ENCODE measurements at places on chromosomes 7 and 10.

- DNase-seq: no peak
These were observed 41.1 kb downstream of the RASGEF1A start for GRCh38 chr10:43225787-43226153.

GRCh38 chr7:42947521-42947920 lies 15.3 kb downstream of the MRPL32 start:
- no peak for DNase-seq

- no peak for DNase-seq
These were observed at the start of gene CALHM1 for GRCh38 chr10:103458720-103459119. Gene CALHM1, minus strand, starts transcription at chr10:103458900. Its CDS starts 149 bp downstream, at chr10:103458751.

DNA sequence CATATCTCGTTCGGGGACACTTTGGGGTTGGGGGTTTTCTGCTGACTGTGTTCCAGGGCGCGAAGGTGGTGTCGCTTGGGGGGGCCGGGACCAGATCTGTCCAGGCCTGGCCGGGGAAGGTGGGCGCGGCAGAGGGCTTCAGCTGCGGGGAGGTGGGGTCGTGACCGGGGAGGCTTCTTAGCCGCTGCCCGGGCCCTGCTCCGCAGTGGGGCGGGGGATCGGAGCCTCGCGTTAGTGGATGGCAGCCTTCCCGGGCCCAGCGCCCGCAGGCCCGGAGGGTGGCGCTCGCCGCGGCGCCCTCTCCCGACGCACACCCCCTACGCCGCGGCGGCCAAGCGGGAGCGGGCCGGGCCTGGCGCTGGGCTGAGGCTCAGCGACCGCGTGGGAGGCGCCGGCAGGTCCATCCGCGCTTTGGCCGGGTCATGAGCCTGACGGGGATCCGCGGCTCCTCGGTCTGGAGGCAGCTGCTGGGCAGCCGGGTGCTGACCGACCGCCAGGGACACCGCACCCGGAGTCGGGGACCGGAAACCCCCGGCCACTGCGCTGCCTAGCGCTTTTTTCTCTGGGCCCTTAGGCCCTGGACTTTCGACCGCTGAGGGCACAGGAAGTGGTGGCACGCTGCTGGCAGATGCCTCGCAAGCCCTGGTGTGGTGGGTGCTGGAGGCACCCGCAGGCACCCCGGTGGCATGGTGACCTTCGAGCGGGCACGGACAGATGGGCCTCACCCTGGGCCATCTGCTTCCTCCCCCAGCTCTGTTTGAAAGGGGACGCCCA lies 1.2 kb downstream of the AGAP3 start:
- DNase-seq: no peak

GRCh38 chr10:21242915-21243314 lies 282.6 kb downstream of the SKIDA1 start:
- no peak for DNase-seq

Data from stimulated activated CD4-positive, alpha-beta T cell treated with anti-CD3 and anti-CD28 coated beads, Interleukin-1b, Interleukin-23, amount 100 ng/mL, for 24 hours (primary cell).